Effector CD8-positive, alpha-beta T cell (primary cell): ENCODE measurements at places on chromosomes 1 and 21.

DNA sequence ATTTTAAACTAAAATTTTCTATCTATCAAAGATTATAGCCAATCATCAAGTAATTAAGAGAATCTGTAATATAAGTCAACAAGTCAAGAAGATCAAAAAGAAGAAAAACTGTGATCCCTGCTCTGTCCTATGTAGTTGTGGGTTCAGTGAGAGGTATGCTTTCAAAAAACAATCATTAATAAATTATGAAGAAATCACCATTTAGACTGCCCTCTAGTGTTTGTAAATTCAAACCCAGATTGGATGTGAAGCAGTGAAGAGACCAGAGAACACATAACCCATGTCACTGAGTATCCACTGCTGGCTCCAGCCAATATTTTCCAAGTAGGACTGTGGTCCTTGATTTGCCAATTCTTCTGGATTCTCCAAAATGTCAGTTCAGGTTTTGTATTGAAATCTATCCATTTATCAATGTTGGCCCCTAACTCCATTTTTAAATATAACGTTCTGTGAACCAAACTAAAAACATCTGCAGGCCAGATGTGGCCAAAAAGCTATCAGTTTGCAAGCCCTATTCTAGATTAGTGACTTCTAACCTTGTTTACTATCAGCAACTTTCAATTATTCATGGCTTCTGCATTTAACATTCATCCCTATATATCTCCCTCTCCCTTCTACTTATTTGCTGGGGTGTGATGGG, 467.5 kb upstream of the CXADR start:
- no peak for DNase-seq

DNA sequence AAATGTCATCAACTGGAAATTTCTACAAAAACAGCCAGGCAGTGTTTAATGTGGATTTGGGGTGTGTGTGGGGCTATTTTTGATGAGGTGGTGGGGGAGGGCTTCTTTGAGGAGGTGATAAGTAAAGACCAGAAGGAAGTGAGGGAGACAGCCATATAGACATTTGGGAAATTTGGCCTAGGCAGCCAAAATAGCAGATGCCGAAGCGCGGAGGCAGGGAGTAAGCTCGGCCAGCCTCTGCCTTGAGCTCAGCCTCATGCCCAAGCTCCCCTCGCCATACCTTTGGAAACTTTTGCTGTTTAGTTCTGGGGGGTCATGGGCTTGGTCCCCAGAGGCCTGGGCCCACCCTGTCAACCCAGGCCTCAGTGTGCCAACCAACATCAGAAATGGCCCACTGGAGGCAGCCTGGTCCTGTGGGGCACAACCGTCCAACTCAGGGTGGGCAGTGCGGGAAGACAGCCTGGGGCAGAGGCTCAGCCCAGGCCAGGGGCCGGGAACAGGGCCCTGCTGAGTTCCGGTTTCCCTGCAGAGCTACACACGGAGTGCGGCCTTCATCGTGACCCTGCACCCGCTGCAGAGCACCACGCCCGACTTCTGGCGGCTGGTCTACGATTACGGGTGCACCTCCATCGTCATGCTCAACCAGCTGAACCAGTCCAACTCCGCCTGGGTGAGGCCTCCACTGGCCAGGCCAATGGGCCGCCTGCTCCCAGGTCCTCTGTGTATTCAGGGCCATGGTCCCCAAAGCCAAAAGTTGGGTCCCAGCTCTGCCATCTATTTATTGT, 84.0 kb downstream of the PTPRU start:
- DNase-seq, result no peak

- DNase-seq, result no peak
These were observed 397.7 kb downstream of the RWDD3 start for GRCh38 chr1:95631695-95632094.

- DNase-seq, result no peak
These were observed 432.0 kb upstream of the BEND5 start for GRCh38 chr1:49208712-49209111.

DNA sequence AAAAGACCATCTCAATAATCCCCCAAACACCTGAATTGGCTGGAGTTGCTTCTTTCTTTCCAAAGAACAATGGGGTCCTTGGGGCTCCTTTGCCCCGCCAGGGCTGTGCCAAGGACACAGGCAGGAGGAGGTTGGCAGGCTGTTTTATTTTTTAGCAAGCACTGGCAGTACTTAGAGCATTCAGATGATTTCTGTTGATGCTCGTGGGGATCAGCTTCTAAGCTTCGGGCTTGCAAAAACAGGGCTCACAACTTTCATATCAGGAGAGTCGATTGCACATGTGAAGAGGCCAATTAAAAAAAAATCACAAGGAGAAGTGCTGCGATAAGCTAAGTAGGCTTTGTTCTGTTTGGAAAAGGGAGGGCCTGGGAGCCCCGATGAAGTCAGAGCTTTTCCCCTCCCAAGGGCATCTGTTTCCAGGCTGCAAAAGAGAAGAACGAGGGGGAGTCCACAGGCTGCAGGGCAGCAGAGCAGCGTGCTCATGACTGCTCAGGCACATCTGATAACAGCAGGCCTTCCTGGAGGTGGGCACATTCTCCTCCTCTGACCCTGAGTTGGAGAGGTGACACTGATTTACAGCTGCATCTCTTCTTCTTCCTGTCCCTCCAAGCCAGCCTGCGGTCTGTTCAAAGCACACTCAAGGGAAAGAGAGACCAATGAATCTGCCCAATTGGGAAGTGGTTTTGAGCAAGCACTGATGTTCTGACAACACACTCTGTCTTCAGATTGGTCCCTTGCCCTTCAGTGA, 27.3 kb upstream of the BCAR3 start:
- DNase-seq, result no peak

DNA sequence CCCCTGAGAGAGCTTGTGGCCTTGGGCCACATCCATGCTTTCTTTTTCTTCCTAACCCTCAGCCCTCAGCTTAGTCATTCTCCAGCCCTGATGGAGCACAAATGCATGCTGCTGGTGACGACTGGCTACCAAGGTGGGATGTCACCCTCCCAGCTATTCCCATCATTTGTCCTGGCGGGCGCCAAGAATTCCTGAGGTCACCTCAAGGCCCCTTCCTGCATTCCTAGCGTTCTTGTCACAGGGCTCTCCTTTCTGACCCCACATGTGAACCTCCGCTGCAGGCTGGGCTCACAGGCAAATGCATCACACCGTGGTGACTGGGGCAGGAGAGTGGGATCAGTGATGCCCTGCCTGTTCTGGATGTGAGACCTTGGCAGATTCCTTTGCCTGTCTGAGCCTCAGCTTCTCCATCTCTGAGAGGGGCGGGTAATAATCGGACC, 53.4 kb upstream of the IFFO2 start:
- no peak for DNase-seq

- DNase-seq, result no peak
These were observed 51.0 kb upstream of the RGS8 start for GRCh38 chr1:182735343-182735742.

- no peak for DNase-seq
These were observed 121.2 kb downstream of the EPHB2 start for GRCh38 chr1:22831729-22832413.

DNA sequence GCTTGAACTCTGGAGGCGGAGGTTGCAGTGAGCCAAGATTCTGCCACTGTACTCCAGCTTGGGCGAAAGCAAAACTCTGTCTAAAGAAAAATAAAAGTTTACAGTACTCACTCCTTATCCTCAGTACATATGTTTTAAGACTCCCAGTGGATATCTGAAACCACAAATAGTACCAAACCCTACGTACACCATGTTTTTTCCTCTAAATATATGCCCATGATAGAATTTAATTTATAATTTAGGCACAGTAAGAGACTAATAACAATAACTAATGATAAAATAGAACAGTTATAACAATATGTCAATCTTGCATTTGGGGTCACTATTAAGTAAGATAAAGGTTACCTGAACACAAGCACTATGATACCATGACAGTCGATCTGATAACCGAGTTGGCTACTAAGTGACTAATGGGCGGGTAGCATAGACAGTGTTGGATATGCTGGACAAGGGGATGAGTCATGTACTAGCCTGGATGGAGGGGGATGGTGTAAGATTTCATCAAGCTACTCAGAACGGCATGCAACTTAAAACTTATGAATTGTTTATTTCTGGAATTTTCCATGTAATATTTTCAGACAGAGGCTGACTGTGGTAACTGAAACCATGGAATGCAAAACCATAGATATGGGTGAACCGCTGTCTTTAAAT, 43.7 kb downstream of the ST7L start:
- no peak for DNase-seq

DNA sequence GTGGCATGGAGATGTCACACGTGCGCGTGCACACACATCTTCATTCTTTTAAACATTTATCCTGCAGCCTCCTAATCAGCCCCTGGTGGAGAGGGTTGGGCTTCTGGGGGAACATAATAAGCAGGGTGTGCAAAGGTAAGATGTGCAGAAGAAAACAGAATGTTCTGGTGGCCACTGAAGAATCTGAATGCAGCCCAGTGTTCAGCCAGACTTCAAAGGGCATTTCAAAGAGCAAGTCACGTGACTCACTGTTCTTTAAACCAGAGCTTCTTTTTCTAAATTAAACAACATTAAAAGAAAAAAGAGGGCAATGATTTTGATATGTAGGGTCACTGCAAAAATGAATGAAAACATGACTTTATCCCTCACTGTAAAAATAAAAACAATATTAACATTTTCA, 89.8 kb downstream of the ABCA4 start:
- DNase-seq, result no peak

- DNase-seq, result no peak
These were observed 17.5 kb upstream of the PDIK1L start for GRCh38 chr1:26094076-26094669.
